ENCODE measurements at places on chromosomes 6 and 20. TPM values are rescaled to one million over a fixed set of nuclear protein-coding genes. Genes with fewer than 3 reads are reported as not detected.

Gene ESR1
- not detected for total RNA-seq

Gene FAM162B
- 1.5 TPM for total RNA-seq

Gene TRIM10
- not detected for total RNA-seq

Gene MYH7B
- not detected for total RNA-seq

Gene LY6G6F
- not detected for total RNA-seq

Gene DLL1
- total RNA-seq, result 10.7 TPM

Gene SMIM13
- 18.3 TPM for total RNA-seq

Gene SNAI1
- total RNA-seq, result 6.9 TPM

Gene ARFGEF3
- total RNA-seq, result 5.1 TPM

Gene UNC5CL
- total RNA-seq, result not detected

Gene AP5S1
- 17.6 TPM for total RNA-seq
